ENCODE measurements at places on chromosomes 12 and 14.

- DNase-seq = no peak
These were observed 907.0 kb downstream of the BCL11B start for GRCh38 chr14:98364961-98365360.

DNA sequence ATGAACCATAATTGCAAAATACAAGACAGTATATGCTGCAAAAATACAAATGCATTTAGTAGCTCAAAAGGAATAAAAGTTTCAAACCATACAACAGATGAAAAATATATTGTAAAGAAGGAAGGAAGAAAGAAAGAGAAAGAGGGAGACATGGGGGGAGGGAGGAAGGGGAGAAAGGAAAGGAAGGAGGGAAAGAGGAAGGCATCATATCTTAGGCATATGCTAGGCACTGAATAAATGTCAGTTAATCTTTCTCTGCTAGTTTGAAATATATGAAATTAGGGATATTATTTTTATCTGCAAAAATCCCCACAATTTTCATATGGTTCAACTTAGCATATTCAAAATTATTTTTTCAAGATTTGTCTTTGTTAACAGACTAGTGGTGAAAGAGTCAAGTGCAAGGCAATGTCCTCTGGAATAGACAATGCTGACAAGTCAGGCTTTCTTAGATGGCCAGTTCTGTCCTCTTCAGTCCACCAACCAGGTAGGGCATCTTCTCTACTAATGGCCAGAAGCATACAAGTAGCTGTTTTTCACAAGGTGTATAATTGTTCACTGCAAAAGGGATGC lies 506.4 kb downstream of the PRKD1 start:
- DNase-seq = no peak

DNA sequence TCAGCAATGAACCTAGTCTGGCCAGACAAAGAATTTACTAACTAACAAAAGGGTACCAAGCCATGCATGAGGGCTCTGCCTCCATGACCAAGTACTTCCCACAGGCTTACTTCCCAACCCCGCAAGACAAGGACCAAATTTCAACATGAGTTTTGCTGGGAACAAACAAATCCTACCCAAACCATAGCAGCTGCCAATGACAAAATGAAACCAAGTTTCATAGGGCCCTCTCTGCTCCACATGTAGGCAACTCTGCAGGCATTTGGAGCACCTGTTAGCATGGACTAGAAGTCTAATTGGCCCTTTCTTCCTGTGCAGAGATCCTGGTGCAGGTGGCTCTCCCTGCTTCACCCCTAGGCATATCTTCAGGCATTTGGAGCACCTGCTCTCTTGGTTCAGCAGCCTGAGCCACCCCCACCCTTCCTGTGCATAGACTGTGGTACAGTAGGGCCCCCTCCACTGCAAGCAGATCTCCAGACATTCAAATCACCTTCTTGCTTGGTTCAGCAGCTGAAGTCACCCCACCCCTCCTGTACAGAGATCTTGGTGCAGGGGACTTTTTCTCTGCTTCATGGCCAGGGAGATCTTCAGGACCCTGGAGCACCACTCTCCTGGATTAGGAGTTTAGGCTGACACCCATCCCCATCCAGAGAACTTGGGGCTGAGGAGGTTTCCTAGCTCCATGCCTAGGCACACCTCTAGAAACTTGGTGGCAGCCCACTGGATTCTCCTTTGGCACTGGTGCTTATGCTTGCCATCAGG lies 308.7 kb downstream of the RPAP3 start:
- DNase-seq = no peak

DNA sequence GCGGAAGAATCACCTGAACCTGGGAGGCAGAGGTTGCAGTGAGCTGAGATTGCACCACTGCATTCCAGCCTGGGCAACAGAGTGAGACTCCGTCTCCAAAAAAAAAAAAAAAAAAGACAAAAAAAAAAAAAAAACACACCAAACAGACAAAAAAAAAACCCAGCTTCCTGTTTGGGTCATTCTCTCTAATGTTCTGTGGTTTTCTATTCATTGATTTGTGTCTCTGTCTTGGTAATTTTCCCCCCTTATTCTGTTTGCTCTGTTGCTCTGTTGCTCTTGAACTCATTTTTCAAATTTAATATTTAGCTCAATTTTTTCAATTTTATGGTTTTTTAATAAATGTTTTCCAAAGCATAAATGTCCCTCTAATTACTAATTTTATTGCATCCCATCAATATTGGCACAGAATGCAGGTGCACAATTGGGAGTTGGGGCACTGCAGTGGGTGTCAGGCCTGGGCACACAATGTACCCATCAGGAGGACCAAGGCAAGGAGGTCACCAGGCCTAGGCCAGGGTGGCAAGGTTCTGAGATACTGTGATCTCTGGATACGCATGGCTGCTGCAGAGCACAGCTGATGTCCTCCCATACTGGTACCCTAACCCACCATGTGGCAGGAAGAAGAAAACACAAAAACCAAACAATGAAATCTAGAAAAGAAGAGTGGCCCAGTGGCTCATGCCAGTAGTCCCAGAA lies 8.0 kb upstream of the GNPTAB start:
- DNase-seq = no peak

Measured in hematopoietic multipotent progenitor cell (in vitro differentiated cells).